ENCODE measurements at places on chromosomes 2 and 18.

DNA sequence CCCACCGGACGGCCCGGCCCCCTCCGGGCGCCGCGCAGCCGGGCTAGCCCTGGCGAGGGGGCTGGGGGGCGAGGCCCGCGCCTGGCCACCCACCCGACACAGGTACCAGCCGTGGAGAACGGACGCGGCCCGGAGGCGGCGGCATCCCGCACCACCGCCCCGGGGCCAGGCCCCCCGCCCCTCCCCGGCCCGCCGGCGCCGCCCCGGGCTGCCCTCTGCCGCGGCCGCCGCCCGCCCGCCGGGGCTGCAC, 405 bp downstream of the SOS1 start:
- no peak for DNase-seq

DNA sequence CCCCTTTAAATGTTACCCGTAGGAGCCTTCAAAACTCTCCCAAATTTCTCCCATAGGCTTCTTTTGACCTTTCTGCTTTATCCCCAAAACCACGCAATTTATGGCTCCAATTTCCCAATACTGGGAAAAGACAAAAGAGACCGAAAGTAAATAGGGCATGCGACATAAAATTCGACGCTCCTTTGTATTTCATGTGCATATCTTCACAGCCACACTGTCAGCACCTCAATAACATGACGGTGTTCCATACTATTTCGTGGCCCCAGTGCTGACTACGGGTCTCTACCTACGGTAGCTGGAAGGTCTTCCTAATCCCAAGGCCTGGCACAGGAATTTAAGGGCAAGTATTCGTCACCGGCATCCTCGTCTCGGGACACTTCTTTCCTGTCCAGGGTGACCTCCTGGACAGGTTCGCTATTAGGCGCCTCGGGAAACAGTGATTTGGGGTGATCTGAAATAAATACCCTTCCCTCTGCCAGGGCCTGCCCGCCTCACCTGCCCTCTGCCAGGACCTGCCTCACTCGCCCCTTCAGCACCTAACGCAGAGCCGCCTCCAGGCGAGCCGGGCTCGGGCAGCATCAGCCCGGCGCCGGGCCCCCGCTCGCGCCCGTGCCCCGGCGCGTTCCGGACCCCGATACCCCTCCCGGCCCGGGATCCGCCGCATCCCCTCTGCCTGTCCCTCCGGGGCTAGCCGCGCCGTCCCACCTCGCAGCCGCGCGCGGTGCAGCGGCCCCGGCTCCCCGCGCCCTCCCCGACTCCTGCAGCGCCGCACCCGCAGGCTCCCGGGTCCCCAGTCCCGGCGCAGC, 680 bp downstream of the DTNB start:
- peak; percentile 37 for DNase-seq

- DNase-seq, result no peak
Observed at GRCh38 chr2:71531522-71532047, 78.2 kb downstream of the DYSF start.

DNA sequence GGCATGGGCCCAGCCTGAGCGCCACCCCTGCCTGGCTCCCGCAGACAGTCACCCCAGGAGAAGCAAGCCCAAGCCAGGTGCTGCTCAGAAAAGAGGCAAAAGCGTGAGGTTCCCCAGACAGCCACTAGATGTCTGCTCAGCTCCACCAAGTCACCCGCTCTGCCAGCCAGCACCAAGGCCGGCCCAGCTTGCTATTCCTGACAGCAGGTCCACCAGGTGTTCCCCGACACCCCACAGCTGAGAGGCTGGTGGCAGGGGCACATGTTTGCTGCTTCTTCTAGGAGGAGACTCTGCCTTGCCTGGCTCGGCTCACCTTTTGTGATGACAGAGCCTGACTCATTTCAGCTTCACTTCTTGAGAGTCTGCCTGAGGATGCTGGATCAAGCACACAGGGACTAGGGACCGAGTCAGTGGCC, 206.7 kb downstream of the MGAT5 start:
- peak; percentile 60 for DNase-seq

DNA sequence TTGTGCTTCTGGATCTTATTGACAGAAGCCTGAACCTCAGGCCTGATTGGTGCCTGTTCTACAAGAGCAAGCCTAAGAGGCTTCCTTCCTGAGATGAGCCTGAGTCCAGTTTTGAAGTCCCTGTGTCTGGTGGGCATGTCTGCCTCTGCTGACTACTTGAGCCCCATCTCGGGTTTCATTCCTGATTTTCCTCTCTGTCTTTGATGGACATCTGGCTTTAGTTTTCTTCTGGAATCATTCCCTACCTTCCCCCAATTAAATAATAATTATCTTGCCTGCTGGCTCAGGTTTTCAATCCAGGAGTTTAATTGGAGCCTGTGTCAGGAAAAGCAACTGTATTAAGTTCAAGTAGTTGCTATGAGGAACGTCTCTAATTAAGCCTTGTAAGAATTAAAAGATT, 135.5 kb upstream of the MC4R start:
- DNase-seq, result peak; percentile 35

- DNase-seq, result no peak
Observed at GRCh38 chr2:10834068-10834655, 21.6 kb upstream of the PDIA6 start.

DNA sequence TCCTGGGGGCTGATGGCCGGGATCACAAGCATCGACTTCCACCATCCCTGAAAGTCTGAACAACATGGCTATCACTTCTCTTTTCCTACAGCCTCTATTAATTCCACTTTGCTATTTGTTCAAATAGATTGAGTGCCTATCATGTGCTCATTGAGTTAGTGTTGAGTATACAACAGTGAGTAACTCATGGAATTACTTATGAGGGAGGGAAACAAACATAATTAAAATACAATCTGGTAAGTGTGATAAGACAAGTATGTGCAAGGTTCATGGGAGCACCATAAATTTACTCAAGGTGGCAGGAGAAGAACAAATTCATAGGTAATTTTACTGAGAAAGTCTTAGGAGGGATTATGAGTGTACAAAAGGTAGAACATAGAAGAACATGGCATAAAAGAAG, 86.4 kb downstream of the MEP1B start:
- no peak for DNase-seq

DNA sequence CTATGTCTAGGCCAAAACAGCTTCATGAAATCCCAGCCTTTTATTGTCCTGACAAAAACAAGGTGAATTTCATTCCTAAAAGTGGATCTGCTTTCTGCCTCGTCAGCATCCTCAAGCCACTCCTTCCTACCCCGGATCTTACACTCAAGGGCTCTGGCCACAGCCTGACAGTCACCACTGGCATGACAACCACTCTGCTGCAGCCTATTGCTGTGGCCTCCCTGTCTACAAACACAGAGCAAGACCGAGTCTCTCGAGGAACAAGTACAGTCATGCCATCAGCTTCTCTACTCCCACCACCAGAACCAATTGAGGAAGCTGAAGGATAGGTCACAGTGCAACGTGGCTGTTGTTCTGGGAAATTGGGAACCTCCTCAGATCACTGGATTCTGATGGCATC, 106.1 kb downstream of the ICA1L start:
- DNase-seq, result no peak

- DNase-seq, result peak; percentile 26
Observed at GRCh38 chr2:221969087-221969829, 329.5 kb downstream of the PAX3 start.

DNA sequence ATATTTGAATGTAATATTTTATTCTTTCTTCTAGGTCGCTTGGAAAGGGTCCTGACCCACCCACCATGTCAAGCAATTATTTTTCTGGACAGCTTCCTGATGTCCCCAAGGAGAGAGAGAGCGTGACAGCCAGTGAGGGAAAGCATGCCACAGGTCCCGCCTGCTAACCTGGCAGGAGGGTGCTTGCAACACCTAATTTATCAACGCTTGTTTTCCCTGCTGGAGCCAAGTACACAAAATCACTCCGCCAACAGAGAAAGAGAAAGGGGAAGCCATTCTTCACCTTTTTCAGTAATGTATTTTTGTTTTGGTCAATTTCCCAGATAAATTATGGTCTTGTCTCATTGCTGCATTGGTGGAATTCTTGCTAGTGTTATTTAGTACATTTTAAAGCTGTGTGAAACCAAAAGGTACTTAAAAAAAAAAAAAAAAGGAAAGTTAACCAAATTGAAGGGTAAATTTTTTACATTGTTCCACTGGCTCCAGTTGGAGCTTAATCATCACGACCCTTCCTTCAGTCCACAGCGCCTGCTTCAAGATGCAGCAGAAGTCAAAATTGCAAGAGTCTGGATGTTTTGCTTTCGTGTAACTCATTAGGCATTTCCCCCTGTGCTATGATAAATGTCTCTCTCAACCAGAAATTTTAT, 88.5 kb upstream of the COPS8 start:
- no peak for DNase-seq

DNA sequence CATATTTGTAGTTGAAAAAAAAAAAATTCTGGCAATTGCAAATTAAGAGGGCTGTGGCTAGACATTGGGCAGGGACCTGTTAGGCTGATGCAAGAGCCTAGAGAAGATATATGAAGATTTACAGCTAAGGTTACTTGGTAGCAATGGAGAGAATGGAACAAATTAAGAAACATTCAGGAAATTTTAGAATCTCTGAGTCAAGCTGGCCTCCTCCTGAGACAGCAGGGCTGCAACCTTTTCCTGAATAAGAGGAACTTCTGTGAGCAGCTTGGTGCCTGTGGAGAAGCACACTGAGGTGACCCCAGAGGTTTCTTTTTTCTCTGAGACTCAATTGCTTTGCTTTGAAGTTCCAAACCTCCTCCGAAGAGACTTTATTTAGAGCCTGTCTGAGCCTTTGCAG, 118.6 kb upstream of the LRATD1 start:
- no peak for DNase-seq

GRCh38 chr2:111951486-111951885, 53.1 kb downstream of the MERTK start:
- no peak for DNase-seq

DNA sequence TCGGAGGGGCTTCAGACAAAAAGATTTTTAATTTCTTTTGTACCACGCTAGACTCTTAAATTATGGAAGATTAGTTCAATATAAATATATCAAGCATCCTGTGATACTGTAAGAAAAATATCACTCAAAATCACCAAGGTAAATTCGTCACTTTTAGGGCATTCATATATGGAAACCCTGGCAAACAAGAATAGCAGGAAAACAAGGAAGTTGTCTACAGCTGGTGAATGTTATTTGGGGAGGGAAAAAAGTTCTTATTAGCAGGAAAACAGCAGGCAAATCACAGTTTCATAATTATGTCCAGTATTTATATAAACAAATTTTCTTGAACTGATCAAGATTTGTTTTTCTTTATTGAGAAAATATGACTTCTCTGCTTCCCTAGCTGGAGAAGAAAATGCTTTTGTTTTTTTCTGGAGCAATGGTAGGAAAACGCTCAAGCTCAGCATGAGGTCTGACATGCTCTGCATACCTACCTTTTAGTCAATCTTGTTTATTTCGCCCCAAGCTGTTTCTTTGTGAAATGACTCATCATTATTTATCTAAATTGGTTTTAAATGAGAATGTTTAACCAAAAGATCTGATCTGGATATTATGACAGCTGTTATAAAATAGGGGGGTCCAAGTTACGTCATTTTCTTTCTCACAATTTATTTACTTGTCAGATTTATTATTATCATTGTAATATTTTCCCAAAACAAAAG, 14.7 kb downstream of the LINC00305 start:
- no peak for DNase-seq

GRCh38 chr2:217293607-217294006, 433.7 kb upstream of the TNP1 start:
- DNase-seq, result no peak

GRCh38 chr2:197312186-197312585, 1.6 kb upstream of the ANKRD44 start:
- no peak for DNase-seq

GRCh38 chr18:60831971-60832370, 459.4 kb upstream of the MC4R start:
- no peak for DNase-seq

- DNase-seq, result no peak
Observed at GRCh38 chr2:64491426-64491825, 32.7 kb upstream of the AFTPH start.

DNA sequence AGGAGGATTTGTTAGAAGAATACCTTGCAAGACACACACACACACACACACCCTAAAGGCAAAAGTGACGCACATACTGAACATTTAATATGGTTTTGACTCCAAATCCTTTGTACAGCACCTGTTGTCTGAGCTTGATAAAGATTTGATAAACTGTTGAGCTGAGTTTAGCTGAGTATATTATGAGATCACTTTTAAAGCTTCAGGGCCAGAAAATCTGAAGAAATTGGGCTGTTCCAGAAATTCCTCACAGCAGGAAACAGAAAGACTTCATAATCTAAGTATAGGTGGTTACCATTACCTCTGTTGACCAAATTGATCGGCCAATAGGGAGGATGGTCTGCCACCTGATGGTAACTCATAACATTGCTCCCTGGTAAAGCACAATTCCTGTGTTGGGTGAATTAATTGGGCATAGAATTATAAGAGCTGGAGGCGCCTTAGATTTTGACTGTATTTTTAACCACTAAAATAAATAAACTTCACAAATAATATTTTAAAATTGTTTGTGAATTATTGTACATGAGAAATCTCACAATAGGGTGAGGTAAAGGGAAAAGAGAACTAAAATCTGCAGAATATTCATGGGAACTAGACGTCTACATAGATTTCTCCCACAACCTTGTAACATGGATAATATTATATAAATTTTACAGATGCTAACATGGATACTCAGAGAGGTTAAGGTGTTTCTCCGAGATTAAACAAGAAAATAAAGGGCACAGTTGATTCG, 21.8 kb upstream of the RPIA start:
- no peak for DNase-seq

- DNase-seq, result no peak
Observed at GRCh38 chr2:167697194-167697593, 550.2 kb downstream of the STK39 start.

DNA sequence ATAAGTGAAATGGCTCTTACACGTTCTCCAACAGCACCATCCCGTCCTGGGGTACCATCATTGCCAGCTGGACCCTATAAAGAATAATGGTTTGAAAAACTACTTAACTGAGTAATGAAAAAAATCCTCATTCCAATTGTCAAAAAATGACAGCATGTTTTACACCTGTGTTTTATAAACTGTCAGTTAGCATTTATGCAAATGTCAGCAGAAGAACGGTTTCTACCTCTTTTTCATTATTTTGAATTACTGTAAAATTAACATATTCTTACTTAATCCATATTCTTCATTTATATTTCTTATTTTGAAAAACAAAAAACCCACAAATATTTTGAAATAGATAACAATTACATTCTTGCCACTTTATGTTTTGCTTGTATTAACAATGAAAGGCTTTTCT, 74.0 kb downstream of the COL3A1 start:
- no peak for DNase-seq

DNA sequence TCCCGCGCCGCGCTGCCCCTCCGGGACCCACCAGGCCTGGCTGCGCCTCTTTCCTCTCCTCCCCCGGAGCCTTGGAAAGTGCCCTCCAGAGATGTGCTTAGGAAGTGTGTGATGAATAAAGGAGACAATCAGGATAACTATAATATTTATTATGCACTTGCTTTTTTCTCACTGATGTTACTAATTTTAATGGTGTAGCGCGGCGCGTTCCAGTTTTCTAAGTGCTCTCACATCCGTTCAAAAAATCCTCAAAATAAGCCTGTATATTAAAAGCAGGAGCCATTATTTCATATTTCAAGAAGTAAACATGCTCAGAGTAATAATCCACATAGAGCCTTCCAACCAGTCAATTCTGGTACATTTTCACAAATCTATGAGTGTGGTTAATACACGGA, 941 bp upstream of the MPPE1 start:
- DNase-seq, result no peak

Data from NCI-H1105 (cell line).